Calu3 (cell line): ENCODE measurements at places on chromosomes 5 and 9. TPM values are rescaled to one million over a fixed set of nuclear protein-coding genes. Genes with fewer than 3 reads are reported as not detected.

The MAPK9 gene
- 63.3 and 65.4 TPM in 2 replicates for total RNA-seq

The SHOC1 gene
- not detected in 2 replicates for total RNA-seq

The MAMDC4 gene
- 3.1 and 3.6 TPM in 2 replicates for total RNA-seq

The PSD2 gene
- not detected in 2 replicates for total RNA-seq

The MLANA gene
- not detected in 2 replicates for total RNA-seq

The TTC33 gene
- total RNA-seq = 11.3 and 14.0 TPM in 2 replicates

The TOMM5 gene
- total RNA-seq = 49.3 and 55.8 TPM in 2 replicates

The FAM151B gene
- 1.3 and 2.0 TPM in 2 replicates for total RNA-seq

The TMEM174 gene
- not detected in 2 replicates for total RNA-seq

The TMEM215 gene
- not detected in 2 replicates for total RNA-seq

The LECT2 gene
- total RNA-seq = not detected in 2 replicates

The CD274 gene
- 1.9 and 3.6 TPM in 2 replicates for total RNA-seq
